T-helper 1 cell (primary cell): ENCODE measurements at places on chromosomes 11 and 22.
A peak's percentile ranks its signal among the peaks of the same experiment; 100 is the strongest.

- no peak for DNase-seq
Observed at GRCh38 chr11:534396-535209, 773 bp downstream of the HRAS start.

- DNase-seq, result no peak
Observed at GRCh38 chr11:109150581-109150980, 271.4 kb upstream of the C11orf87 start.

- DNase-seq, result no peak
Observed at GRCh38 chr11:21534288-21534687, 658.6 kb upstream of the ANO5 start.

GRCh38 chr22:22167791-22168189, 76.8 kb upstream of the VPREB1 start:
- no peak for DNase-seq

GRCh38 chr11:20364341-20364792, 853 bp downstream of the HTATIP2 start:
- no peak for DNase-seq

DNA sequence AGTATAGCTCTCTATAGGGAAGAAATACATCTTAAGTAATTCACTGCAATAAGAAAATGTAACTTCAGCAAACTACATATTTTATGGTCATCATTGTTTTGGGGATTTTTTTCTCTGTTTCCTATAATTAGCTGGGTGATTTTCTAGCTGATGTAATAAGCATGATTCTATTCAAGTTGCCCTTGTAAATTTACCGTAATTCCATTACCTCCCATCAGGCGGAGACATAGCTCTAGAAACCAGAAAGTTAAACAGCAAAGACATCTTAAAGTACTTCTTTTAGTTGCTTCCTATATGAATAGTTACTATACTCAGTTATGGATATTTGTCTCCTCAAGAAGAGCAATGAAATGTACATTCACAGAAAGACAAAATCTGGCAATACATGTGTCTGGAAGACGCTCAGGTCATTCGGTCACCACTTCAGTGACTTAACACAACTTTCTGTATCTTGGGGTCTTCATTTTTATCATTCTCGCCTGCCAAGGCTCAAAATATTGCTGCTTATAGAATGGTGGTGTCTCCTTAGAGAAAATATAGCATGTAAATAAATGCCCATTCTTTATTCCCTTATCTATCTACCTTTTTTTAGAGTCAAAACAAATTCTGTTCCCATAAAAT, 239.9 kb upstream of the ZC3H12C start:
- DNase-seq, result no peak

DNA sequence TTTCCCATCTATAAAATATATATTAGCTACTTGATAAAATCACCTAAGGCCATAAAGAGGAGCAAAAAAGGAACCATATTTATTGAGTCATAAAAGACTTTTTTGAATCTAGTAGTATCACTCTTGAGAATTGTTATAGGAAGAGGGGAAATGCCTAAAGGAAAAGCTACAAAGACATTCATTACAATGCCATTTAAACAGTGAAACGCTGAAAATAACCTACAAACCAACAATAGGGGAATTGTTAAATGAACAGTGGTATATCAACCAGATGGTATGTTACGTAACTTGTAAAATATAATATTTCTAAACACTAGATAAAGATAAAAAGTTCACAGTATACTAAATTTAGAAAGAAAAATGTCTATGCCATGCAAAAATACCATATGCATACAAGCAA, 47.5 kb downstream of the FAM181B start:
- DNase-seq, result no peak

DNA sequence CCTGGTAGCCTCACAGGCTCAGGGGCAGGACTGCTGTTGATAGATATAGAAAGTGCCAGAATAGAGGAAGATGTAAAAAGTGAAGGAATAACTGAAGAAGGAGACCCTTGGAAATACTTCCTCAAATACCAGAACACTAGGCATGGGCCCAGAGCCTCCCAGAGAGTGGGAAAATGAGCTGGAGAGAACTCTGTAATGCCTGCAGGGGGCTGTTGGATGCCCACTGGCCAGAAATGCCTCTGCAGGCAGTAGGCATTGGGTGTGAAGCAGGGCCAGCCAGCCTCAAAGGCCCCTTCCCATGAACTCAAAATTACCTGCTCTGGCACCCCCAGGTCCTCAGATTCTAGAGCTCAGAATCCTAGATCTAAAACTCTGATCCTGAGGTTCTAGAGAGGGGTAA, 15.1 kb downstream of the P2RY2 start:
- DNase-seq, result no peak

- peak; percentile 31 for DNase-seq
Observed at GRCh38 chr11:57668434-57668782, 494 bp downstream of the ZDHHC5 start.

DNA sequence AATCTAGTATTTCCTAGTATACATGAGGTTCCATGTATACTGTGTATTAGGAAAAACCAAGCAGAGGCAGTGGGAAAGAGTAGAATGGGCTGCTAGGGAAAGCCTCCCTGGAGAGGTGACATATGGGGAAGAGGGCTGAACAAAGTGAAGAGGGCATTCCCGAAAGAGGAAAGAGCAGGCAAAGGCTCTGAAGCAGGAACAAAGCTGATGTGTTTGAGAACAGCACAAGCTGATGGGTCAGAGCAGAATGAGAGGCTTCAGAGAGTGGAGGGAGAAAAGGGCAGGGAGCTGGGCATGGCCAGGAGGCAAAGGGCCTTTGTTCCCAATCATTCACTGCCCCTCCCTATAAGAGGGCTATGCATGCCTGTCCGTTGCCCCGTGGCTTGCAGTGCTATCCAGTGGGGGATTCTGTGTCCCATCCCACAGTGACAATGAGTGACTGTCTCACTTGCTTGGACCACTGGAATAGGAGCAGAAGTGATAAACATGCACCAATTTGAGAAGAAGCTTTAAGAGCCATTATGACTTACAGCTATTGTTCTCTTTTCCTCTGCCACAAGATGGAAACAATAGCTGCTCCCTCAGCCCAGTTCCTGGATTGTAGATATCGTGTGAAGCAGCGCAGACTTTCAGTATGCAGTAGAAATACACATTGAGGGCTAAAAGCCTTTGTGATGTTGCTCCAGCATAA, 39.6 kb downstream of the GALNT18 start:
- no peak for DNase-seq

DNA sequence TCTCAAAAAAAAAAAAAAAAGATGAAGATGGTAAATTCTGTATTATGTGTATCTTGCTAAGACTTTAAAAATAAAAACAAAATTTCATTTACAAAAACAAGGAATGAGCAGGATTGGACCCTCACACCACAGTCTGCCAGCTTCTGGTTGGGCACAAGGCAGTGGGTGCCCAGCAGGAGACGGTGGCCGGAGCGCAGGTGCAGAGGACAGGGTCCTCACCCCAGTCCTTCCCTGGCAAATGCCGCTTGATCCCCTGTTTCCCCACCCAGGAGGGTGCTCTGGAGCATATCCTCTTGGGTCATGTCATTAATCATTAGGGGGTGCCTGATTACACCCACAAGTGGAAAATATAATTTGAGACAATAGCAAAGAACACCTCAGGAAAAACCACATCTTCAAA, 31.2 kb downstream of the SHANK2 start:
- no peak for DNase-seq

GRCh38 chr11:92457250-92457649, 232.6 kb downstream of the FAT3 start:
- no peak for DNase-seq

GRCh38 chr11:46674463-46675287, 25.7 kb downstream of the ARHGAP1 start:
- peak; percentile 29 for DNase-seq

- no peak for DNase-seq
Observed at GRCh38 chr11:76861490-76861953, 804 bp downstream of the ACER3 start.

- DNase-seq, result no peak
Observed at GRCh38 chr11:44873537-44873936, 77.1 kb downstream of the TP53I11 start.

DNA sequence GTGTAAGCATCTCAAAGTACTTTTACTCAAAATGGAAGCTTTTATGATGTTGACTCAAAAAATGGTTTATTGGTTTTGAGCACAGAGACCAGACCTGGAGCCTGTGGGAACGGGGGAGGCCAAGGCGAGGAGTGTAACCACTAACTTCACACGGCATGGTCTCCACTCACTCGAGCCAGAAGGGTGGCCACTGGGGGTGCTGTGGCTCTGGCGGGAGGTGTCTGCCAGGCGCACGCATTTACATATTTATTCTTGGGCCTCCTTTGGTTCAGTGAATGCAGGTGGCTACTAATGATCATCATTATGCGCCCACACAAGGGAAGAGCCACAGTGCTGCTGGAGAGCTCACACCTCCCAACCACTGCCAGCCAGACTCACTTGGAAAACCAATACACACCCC, 64.6 kb downstream of the FLRT1 start:
- DNase-seq, result no peak

- DNase-seq, result no peak
Observed at GRCh38 chr11:113546757-113547507, 71.7 kb upstream of the DRD2 start.

- no peak for DNase-seq
Observed at GRCh38 chr22:34902335-34902734, 163.6 kb upstream of the ISX start.

GRCh38 chr11:57427727-57428082, 784 bp upstream of the SLC43A3 start:
- DNase-seq, result no peak

DNA sequence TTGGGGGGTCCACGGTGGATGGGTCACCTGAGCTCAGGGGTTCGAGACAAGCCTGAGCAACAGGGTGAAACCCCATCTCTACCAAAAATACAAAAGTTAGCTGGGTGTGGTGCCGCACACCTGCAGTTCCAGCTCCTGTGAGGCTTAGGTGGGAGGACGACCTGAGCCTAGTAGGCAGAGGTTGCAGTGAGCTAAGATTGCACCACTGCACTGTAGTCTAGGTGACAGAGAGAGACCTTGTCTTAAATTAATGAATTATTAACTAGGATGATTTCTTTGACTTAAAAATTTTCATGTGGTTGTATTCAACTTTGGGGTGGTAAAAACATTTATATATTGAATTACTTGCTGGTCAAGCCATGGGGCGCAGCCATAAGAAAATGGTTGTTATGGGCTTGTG, 33.9 kb downstream of the CCDC83 start:
- no peak for DNase-seq

GRCh38 chr22:48145738-48146137, 1383.3 kb downstream of the TBC1D22A start:
- no peak for DNase-seq

- DNase-seq, result no peak
Observed at GRCh38 chr11:114280696-114281095, 15.5 kb upstream of the NNMT start.

DNA sequence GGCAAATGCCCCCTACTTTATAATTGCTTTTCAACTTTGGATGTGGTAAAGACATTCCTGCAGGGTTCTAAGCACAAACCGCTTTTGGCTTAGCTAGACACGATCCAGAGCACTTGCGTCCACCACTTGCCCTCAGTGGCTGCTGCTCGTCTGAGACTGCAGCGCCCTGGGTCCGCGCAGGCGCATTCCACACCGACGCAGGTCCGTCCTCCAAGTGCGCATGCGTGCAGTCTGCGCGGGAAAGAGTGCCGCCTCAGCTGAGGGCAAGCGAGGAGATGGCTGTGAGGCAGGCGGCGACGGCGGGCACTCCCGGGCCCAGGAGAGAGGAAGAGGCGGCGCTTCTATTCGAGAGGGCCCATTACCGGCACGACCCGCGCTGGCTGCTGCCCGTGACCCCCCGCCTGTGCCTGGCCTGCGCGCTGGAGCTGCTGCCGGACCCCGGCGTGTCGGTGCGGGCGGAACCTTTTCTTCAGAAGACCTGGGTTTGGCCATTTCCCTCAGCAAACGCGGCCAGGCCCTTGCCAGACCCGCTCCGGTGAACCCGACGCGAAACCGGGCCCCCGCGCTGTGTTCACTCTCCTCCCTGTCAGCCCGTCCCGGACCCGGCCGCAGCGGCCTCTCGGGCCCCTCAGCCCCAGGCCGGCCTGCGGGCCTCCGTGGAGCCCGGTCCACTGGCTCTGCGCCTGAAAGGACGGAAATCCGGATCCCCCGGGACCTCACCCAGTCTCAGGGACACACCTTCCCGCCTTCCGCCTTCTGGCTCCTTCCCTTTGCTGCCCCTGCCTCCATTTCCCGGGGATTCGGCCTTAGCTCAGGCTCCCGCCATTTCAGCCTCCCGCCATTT, at the start of gene MEI1:
Gene MEI1, plus strand, starts transcription at position 240 of the 844 bp plus-strand sequence. Its CDS starts 36 bp downstream, at position 276.
- peak; percentile 82 for DNase-seq

- no peak for DNase-seq
Observed at GRCh38 chr11:119602745-119603373, 126.1 kb downstream of the NECTIN1 start.

DNA sequence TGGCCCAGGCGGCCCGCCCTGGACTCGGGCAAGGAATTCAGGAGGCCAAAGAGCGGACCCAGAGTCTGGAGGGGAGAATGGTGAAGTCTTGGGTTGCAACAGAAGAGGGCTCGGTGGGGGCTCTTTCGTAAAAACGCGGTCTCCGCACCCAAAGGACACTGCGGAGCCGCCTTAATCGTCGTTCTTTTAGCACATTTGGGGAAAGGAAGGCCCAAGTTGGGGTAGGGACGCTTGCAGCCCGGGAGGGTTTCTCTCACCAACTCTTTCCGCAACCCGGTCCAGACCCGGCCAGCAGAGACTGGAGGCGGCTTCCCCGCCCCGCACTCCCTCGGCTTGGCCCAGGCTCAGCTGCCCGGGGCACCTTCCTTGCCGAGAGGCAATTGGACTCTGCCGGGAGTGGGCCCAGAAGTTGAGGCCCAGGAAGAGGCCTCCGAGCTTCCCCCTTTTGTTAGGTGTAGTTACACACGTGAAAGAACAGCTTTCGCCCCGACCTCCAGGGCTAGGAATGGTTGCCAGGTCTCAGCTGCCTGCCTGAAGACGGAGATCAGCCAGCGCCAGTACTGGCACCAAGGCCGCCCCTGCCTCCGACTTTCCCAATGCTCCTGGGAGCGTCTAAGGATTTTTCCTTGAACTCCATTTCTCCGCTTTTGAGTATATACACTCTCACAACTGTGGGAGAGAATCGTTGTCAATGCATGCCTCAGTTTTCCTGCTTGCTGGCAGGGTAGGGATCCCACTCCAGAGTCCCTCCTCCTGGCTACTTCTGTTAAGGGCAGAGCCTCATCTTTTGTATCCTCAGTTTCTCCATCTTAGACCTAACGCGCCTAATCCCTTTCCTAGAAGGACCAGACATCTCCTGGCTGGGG, 3.7 kb downstream of the ALX4 start:
- no peak for DNase-seq

DNA sequence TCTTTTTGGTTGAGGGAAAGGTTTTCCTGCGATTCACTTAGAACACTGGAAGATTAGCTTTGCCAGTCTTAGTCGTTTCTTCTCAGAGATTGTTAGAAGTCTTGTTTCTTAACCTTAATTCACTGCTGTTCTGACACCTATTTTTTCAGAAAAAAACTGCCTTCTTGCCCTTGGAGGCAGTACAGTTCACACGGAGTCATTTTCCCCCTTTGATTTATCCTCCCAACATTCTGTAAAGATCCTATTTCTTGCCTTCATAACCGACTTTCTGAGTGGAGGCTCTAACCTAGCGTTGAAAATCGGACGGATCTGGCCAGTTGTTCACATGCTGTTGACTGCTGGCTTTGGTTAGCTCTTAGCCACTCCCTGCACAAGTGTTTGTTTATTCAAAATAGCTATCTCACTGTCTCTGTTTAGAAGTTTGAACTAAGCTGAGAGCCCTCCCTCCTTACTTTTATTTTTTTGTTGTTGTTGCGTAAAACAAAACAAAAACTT, 737 bp downstream of the BCL2L13 start:
- no peak for DNase-seq

- DNase-seq, result no peak
Observed at GRCh38 chr11:18361154-18361553, 33.2 kb upstream of the LDHA start.
